ENCODE measurements at places on chromosomes 5 and 9.

DNA sequence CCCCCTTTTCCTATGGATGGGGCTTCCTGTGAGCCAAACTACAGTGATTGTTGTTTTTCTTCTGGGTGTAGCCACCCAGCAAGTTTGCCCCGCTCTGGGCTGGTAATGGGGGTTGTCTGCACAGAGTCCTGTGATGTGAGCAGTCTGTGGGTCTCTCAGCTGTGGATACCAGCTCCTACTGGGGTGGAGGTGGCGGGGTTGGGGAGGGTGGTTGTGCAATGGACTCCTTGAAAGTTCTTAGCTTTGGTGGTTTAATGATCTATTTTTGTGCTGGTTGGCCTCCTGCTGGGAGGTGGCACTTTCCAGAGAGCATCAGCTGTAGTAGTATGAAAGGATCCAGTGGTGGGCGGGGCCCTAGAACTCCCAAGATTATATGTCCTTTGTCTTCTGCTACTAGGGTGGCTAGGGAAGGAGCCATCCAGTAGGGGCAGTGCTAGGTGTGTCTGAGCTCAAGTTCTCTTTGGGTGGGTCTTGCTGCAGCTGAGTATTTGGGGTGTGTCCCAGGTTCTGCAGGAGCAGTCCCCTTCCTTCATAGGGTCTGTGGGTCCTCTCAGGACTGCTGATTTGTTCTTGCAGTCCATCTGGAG lies 275.6 kb upstream of the PAPPA start:
- no peak for DNase-seq

DNA sequence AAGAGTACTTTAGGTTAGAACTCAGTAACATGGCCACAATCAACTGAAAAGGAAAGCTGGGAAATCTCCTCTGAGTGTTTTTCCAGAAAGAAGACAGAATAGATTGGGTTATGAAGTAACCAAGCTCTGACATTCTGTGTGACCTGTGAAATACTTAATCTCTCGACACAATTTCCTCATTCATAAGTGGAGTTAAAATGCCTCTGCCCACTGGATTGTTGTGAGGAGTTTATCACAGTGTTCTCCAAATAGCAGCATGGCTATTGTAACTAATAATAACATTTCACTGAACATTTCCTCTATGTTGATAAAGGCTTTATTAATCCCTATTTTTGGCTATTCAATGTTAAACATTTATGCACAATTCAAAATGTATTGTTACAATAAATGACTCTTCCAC lies 311.0 kb downstream of the GABRB2 start:
- DNase-seq, result no peak

- no peak for DNase-seq
These were observed 189.8 kb downstream of the ARHGAP26 start for GRCh38 chr5:142959683-142960657.

- no peak for DNase-seq
These were observed 51.0 kb downstream of the GNAQ start for GRCh38 chr9:77980622-77981021.

DNA sequence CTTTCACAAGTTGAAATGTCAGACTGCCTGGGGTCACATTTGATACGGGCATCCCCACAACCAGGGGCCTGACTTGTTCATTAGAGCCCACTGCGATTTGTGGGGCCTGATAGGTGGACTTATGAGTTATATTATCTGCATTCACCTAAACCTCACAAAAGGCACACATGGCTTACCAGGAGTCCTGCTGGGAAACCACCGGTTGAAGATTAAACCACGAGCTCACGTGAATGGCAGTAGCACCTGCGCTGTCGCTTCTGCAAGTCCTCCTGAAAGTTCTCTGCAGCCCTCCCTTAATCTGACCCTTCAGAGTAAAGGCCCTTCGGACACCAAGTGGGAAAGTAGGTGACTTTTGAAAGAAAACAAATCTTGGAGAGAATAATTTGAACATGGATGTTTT lies 68.9 kb downstream of the PPIC start:
- no peak for DNase-seq

DNA sequence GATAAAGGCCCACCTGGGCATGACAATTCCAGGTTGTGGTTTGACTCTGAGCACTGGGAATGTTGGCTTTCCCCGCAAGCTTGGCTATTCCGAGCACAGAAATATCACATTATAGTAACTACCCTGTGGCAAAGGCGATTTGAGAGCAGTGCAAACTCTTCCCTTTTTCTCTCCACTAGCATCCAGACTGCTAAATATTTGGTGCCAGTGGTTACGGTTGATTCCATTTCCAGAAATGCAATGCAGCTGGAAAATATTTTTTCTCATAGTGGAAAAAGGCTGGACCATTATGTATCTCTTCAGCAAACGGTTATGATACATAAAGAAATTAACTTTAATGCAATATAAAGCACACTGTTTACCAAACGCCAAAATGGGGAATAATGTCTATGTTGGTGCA lies 158.0 kb downstream of the ENC1 start:
- DNase-seq, result no peak

- DNase-seq, result no peak
These were observed 44.9 kb downstream of the PFDN1 start for GRCh38 chr5:140258016-140258415.

- no peak for DNase-seq
These were observed 340.2 kb downstream of the ADAMTS6 start for GRCh38 chr5:65141493-65141892.

DNA sequence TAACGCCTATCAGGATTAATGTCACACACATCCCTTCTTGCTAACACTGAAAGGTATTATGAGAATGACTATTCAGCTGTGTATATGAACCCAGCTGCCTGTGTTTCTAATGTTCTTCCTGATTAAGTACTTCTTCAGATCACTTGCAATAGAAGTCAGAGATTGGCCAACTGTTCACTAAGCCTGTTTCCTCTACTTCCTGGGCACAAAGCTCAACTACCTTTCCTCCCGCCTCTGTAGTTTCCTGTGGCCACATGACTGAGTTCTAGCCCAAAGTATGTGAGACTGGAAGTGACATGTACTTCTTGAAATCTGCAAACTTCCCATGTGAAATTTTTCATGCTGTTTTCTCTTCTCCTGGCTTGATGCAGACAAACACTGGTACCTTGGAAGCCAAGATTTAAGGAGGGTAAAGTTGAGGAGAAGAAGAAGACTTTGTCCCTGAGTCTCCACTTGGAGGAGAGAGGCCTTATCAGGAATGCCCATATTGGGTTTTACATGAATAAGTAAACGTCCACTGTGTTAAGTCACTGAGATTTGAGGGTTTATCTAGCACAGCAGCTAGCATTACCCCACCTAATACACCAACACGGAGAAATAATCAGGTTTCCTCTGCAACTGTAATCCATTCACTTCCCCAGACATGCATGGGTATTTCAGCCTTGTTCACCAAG lies 58.6 kb downstream of the SLIT3 start:
- no peak for DNase-seq

- DNase-seq, result no peak
These were observed 287.8 kb upstream of the ISL1 start for GRCh38 chr5:51095486-51095885.

GRCh38 chr5:3590161-3590966 lies 5.3 kb upstream of the IRX1 start:
- no peak for DNase-seq

DNA sequence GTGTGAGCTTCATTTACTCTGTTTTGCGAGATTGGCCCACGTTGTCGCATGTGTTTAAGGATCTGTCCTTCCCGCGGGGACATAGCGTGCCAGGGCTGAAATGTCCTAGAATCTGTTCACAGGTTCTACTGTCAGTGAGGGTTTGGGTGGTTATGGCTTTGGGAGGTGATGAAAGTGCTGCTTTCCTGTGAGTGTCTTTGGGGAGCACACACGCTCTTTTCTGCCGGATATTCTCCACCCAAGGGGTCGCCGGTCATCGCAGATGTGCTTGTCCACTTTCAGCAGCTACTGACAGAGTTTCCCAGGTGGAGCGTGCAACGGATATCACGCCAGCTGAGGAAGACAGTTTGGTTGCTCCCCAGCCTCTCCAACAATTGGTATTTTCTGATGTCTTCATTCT lies 32.1 kb downstream of the PROP1 start:
- DNase-seq, result no peak

- DNase-seq, result peak; percentile 42
These were observed 676.5 kb downstream of the DMRTA1 start for GRCh38 chr9:23123048-23123632.

DNA sequence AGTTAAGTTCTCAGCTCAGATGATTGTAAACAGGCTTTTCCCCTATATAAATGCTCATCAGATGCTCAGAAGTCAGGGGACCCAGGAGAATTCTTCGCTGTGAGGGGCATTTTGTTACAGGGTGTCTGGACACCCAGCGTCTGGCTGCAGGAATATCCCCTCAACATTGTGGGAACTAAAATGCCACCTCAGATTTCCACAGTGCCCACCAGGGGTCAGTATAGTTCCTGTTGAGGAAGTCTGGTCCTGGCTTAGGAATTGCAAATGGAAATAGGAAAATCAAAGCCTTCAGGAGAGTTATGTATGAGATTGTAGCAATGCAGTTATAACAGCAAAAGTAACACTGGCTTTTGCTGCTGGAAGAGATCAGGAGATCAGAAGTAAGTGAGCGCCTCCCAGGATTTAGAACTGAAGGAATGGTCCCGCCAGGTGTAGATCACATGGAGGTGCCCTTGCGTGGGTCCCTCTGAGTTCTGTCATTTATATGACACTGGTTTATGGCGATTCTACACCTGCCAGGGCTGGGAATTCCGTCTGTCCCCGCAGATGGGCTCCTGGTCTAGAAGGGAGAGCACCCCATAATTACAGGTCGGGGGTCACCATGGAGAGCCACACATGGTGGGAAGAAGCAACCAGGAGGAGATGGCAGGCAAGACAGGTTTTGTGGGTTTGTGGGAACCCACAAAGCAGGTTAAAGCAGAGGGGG lies 47.1 kb upstream of the CTSL start:
- peak; percentile 92 for DNase-seq

DNA sequence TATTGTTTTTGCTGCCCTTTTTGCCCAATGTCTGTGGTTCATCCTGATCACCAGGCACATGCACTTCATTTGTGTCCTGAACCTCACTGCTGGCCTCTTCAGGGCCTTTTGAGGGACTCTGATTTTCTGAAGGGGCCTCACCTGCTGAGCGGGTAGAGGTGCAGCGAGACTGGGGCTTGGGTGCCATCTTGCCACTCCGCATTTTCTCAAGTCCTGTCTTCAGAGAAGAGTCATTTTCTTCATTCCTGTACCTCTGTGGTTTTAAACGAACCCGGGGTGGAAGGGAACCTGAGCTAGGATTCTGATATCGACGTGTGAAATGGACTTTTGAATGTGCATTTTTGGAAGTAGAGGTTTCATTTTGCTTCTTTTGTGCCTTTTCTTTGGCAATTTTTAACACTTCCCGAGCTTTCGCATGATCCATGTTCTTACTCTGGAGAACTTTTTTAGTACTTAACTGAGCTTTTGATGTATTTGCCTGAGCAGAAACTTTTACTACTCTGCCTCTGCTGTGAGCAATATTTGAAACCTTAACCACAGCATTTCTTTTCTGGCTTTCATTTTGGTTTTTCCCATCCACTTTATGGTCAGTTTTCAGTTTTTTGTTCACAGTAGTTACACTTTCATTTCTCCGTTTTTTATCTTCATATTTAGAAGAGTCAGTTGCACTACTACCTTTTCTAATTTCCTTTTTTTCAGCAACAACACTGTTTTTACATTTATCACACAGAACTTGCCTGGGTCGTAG lies 26.1 kb downstream of the PWWP2A start:
- no peak for DNase-seq

GRCh38 chr9:9283159-9283986 lies 1329.4 kb downstream of the PTPRD start:
- no peak for DNase-seq

DNA sequence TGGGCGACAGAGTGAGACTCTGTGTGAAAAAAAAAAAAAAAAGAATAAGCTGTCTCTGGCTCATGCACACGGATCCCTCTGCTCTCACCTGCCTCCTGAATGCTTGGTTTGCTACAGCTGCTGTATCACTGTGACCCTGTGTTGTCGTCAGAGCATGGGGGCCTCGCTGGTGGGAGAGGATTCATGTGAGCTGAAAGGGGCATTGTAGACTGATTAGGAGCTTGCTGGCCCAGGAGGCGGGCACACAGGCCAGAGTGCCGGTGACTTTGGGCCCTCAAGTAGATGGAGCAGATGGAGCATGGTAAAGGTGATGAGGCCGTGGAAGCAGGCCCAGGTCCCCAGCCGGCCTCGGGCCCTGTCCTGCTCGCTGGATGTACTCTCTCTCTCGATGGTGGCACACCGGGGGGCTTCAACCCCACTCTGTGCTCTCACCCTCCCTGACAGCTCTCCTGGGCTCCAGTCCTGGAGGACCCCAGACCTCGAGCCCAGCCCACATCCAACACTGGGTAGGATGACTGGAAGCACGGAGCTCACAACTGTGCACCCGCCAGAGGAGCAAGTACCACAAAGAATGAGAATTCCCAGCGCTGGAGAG lies 7.1 kb downstream of the FLT4 start:
- peak; percentile 67 for DNase-seq

DNA sequence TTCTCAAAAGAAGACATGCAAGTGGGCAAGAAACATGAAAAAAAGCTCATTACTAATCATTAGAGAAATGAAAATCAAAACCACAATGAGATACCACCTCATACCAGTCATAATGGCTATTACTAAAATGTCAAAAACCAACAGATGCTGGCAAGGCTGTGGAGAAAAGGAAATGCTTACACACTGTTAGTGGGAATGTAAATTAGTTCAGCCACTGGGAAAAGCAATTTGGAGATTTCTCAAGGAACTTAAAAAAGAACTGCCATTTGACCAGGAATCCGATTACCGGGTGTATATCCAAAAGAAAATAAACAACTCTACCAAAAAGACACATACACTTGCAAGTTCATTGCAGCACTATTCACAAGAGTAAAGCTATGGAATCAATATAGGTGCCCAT lies 595.4 kb upstream of the RIOK2 start:
- no peak for DNase-seq

DNA sequence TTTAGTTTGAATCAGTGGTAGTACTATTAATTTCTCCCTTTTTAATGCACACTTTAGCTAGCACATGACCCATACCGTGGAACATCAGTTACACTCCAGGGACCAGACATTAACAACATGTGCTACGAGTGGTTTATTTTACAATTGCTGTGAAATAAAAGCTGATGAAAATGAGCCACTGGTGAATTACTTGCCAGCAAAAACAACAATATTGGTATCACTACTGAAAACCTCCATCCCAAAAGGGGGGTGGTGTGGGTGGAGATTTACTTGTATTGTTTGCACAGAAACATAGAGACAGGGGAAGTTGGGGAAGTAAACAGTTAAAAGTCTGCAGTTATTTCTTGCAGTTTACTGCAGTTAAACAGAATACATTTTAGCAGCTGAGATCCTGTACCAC lies 369.6 kb upstream of the GRAMD2B start:
- DNase-seq, result no peak

DNA sequence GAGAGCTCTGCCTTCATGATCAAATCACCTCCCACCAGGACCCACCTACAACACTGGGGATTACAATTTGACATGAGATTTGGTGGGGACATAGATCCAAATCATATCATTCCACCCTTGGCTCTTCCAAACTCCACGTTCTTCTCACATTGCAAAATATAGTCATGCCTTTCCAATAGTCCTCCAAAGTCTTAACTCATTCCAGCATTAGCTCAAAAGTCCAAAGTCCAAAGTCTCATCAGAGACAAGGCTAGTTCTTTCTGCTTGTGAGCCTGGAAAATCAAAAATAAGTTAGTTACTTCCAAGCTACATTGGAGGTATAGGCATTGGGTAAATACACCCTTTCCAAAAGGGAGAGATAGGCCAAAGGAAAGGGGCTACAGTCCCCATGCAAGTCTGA lies 186.9 kb upstream of the PAPPA start:
- DNase-seq, result no peak
